ENCODE measurements at places on chromosomes 7 and 10.

GRCh38 chr7:122914812-122915211 lies 28.6 kb upstream of the CADPS2 start:
- DNase-seq: no peak

GRCh38 chr10:11450427-11450826 lies 161.0 kb downstream of the USP6NL start:
- no peak for DNase-seq

DNA sequence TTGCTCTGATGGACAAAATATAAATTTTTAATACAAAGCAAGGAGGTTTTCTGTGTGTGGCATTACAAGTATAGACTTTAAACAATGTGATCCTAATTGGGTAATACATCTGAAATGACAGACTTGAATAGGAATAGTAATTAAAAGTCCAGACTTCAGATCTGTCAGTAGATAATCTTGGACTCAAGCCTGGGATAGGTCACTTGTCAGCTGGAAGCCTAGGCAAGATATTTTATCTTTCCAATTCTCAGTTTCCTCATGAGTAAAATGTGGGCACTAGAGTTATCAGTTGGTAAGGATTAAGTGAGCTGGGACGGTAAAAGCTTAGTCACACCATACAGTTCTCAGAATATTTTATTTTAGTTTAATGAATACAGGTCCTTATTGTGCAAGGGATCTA lies 10.4 kb upstream of the ZMYND11 start:
- DNase-seq: no peak

DNA sequence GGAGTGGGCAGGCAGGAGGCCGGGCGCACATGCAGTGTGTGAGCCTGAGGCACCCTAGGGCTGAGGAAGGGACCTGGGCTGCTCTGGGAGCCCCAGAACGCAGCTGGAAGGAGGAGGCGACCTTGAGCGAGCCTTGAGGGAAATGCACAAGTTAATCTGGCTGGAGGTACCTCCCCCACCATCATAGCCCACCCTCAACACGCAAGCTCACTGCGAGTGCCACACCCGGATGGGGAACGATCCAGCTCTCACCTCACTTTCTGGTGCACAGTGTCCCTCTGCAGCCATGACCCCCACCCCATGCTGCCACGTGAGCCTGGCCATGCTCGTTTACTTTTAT lies 162.4 kb upstream of the PPP2R2D start:
- DNase-seq: no peak

DNA sequence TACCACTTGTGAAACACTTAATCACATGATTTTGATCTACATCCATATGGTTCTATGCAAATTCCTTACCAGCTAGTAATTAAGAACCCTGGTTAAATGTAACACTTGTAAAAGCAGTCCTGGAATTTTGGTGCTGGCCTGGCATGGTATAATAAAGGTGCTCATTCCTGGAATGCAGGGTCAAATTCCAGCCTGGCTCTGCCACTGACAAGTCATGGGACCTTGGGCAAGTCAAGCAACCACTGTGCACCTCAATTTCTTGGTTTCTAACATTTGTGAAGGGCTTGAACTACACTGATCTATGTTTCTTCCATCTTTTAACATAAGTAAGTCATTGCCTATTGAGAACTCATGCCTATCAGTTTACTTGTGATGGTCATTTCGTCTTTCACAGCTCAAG lies 91.9 kb upstream of the PIK3CG start:
- DNase-seq: no peak

DNA sequence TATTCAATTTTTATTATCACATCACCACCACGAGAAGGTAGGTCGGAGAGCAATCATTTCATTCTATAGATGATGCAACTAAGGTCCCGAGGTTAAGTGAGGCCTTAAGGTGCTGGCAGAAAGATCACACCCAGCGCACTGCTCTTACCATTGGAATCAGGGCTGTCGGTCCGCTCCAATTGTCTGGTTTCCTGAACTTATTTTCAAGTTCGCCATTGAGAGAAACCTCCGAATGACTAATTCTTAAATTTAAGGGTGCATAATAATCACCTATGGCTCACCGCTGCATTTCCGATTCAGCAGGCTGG lies 625 bp upstream of the GSTO2 start:
- DNase-seq: no peak

DNA sequence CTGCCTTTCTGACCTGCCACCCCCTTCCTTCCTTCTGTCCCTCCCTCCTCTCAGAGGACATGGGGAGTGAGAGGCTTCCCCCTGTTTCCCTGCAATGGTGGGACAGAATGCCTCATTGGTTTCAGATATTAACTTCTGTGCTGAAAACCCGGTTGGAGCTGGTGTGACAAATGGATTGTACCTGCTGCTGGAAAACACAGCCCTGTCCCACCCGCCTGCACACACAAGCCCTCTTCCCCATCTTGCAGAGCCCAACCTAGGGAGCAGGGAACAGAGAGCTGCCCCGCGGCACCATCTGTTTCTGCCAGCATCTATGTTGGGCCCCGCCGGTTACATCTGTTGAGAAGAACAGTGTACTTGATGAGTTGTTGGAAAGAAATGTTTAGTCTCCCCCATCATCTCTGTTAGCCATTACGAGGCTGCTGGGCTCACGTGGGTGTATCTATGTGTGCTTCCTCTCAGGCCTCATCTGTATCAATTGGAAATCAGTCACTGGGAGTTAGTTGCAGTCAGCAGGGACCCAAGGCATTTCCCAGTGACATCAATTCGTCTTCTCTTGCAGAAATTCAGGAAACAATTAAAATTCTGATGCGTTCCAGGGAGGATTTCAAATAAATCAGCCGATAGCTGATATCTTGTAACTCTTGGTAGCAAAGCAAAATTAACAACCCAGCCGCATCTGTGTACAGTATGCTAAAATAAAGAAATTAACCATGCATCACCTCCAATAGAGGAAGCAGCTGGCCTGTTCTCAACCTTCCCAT lies 725.6 kb upstream of the GALNT17 start:
- DNase-seq: no peak

GRCh38 chr7:98985406-98985805 lies 107.1 kb downstream of the TRRAP start:
- DNase-seq: no peak

GRCh38 chr10:79191951-79192676 lies 123.3 kb downstream of the ZMIZ1 start:
- DNase-seq: no peak

DNA sequence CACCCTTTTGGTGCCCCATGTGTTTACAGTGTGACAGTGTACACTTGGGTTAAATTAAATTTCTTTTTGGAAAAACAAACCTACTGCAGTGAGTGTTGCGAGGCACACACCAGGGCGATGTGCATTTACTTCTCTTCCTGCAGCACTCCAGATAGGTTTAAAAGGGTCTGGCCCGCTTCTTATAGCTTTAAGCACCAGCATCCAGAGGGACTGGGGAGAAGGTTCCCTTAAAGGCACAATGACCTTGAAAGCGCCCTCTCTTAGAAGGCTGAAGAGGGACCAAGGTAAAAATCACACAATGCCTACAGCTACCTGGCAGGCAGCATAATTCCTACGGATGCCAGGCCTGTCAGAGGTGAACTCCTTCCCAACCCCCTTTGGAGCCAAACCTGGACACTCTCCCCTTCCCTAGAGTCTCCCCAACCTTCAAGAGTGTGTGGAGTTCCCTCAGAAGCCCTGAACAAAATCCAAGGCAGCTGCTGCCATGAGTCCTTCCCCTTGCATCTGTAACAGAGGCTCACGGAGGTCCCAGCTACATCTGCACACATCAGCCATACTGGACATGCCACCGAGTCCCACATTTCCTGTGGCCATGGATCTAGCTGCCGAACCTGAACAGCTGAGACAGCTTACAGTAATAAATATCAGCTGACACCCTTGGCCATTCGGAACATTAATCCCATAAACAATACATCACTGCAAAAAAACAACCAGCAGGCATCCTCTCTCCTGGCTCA lies 33.2 kb downstream of the TRIM8 start:
- DNase-seq: no peak

DNA sequence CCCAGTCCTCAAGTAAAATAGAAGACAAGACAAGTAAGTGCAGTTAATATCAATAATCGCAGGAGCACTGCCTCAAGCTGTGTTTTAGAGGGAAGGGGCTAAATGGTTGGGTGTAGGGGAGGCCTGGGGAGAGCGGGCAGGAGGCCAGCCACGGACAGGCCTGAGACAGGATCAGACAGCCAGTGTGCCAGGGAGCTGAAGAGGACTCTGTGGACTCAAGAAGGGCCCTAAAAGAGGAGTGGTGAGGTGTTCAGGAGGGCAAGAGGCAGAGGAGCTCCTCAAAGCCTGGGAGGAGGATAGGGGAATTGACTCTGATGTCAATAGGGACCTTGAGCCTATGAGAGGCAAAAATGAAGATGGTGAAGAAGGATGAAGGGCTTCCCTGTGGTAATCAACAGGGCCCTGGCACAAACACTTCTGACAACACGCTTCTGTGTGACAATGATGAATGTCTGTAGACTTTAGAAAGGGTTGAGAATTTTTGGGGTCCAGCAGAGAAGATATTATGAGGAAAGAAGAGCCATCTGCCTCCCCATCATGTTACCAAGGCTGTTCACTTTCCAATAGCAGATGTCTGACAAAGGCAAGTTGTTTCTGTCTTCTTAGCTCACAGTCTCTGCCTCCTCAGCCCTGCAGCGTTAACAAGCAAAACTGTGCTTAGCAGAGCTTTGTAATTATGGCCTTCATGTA lies 2.4 kb upstream of the PTPRE start:
- no peak for DNase-seq

DNA sequence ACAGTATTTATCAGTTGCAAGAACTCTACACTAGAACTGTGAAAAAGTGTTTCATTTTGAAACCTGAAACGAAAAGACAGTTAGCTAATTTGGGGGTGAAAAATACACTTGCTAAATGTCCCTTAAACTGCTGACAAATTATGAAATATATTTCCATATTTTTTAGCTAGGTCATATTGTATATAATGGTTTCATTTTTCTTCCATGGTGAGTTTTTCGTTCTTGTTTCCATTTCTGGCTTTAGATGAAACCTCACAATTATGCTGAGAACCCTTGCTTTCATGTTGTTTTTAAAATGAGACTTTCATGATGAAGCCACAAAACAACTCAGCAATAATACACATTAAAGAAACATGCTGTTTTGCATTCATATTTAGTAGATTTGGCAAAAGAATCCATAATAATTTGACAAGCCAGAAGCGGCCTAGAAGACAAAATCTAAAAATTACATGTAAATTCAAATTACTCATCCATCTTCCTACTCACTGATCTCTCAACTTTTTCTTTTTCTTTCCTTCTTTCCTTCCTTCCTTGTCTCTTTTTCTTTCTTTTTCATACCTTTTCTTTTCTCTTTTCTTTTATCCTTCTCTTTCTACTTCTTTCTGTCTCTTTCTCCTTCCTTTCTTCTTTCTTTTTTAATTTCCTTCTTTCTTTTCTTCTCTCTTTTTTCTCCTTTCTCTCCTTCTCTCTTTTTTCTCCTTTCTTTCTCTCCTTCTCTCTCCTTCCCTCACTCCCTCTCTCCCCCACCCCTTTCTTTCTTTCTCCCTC lies 46.5 kb upstream of the ITGB8 start:
- DNase-seq: no peak

DNA sequence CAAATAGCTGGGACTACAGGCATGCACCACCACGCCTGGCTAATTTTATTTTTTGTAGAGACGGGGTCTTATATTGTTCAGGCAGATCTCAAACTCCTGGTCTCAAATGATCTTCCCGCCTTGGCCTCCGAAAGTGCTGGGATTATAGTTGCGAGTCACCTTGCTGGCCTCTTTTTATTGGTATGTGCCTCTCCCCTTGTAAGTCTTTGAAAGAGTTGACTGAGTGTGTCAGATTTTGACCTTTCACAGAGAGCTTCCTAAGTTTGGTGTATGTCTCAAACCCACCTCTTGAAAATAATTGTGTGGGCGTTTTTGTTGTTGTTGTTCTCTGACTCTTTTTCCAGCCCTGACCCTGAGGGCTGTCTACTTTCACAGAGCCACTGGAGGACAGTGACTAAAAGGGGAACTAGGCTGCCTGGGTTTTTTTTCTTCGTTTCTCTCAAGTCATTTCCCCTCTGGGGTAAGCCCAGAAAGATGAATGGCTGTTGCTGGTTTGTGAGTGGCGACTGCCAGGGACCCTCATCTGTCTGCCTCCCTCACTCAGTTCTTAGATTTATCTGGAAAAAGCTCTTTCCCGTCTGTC lies 262.8 kb downstream of the ZEB1 start:
- no peak for DNase-seq

- DNase-seq: no peak
These were observed 25.0 kb downstream of the VTI1A start for GRCh38 chr10:112471878-112472487.

DNA sequence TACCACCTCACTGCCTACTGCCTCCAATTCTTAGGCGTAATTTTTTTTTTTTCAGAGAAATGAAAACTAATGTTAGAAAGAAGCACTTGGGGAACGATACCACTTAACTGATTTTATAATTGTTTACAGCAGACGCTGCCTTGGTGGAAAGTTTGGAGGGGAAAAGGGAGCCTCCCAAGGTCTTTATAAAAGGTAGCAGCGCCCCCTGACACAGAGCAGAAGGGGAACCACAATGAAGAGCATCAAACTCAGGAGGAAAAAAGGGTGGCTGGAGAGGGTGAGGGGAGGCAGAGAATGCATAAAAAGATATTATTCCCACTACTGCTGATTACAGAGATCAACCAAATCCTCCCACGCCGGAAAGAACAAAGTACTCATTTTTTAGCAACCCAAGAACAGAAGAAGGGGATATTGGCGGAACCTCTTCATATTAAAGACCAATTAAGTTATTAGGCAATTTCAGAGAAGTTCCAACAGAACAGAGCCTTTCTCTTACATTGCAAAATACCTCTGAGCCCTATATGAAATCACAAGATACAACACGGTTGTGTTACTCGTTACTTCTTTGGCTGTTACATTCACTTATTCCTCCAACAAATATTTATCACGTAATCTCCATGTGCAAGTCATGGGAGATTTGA lies 135.8 kb downstream of the TEX36 start:
- no peak for DNase-seq

DNA sequence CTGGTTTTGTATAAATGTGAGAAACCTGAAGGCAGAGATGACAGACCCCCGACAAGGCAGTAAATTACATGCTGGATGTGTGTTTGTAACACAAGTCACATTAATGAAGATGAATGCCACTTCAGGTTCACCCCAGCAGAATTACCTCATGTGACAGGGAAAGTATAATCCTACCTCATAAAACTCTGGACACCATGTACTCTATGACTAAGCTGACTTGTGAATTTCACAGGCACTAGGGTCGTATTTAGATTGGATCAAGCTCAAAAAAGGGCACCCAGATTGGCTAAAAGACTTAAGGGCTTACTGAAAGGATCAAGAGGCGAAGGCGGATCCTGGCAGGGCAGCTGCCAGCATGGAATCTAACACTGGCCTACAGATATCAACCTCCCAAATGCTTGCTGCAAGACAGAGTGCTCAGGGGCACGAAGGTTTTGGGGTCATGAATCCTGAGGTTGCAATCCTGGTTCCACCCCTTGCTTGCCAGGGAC lies 161.4 kb downstream of the PIP4K2A start:
- DNase-seq: no peak

Measured in COR-L47 (cell line).